ENCODE measurements at places on chromosomes 2 and 18.

GRCh38 chr18:62957885-62958472 is 242.6 kb downstream of the PHLPP1 start:
- DNase-seq = peak; percentile 56

DNA sequence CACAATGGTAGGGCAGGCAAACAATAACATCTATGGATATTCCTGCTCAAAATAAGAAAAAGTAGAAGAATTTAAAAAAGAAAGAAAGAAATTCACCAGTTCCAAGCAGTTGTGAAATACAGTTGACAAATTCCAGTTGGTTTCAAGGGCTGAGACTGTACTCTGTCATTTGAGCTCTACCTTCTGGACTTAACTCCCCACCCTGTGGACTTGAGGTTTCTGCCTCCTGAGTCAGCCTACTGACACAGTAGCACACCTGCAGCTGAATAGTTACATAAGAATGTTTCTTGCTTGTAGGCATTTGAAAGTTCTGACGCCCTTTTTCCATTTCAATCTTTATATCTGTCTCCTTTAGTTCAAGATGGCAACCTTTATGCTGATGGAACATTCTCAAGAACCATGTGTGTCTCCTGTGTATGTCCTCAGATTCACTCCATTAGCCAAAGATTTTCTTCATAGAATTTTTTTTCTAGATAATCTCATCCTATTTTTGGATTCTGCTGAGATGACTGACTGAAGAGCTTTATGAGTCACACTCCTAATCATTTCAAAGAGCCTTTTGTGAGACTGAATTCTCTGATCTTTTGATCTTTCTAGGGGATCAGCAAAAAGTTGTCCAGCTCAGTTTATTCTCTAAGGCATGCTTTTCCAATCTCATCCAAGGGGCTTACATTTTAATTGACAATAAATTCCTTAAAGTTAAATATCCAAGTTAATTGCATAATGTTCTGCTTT is 19.1 kb downstream of the NETO1 start:
- no peak for DNase-seq

DNA sequence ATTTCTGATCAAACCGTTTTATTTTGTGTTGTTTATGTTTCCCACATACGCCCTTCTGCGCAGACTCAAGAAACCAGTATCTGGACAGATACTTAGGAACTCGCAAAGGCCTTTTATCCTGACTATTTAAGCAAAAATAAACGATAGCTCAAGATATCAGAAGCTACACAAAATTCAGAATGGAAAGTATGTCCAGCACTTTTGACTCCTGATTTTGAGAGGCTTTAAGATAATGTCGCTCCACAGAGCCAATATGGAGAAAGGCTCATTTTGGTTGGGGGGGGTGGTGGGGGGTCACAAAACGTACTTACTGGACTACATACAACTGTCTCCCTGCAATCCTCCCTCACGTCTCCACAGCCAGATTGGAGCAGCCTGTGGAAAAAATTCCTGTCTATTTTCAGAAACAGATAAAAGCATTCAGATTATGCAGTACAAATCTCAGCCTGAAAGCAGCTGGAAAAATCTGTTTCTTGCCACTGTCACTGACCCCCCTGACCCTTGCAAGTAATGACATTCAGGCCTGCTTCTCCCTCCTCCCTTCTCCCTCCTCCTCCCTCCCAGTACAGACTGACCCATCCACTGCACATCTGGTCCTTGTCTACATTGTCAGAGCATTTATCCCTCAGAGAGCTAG is 34.9 kb upstream of the LCLAT1 start:
- no peak for DNase-seq

DNA sequence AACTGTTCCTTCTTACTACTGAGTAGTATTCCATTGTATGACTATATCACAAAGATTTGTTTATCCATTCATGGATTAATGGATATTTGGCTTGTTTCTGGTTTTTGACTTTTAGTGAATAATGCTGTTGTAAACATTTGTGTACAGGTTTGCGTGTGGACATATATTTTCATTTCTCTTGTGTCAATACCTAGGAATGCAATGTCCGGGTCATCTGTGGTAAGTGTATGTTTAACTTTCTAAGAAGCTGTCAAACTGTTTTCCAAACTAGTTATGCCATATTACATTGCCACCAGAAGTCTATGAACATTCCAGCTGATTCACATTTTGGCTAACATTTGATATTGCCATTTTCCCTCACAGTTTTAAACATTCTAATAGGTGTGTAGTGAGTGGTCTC is 29.1 kb upstream of the SLC16A14 start:
- DNase-seq = no peak

- DNase-seq = peak; percentile 60
Measured at GRCh38 chr2:205925373-205926337, 160.3 kb downstream of the INO80D start.

GRCh38 chr2:64014628-64015027 is 4.6 kb downstream of the VPS54 start:
- DNase-seq = no peak
